ENCODE measurements at places on chromosomes 2 and 18.

DNA sequence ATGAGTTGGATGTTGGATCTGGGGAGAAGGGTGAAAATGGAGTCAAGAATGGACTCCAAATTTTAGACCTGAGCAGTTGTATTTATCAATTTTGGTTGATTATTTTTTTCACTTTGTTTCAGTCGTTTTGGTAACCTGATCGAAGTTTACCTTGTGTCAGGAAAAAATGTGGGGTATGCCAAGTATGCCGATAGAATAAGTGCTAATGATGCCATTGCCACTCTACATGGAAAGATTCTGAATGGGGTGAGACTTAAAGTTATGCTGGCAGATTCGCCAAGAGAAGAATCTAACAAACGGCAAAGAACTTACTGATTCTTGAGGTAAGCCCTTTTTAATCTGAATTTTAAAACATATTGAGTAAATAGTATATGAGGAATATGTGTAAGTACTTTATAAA, 13.6 kb downstream of the RBM45 start:
- H3K27me3 ChIP-seq: no peaks in the 10 kb centered on the region
- no peak for DNase-seq
- H3K36me3 ChIP-seq: no peaks in the 10 kb centered on the region
- no peak overlapping the region for H3K27ac ChIP-seq
- H3K4me1 ChIP-seq: no peaks in the 10 kb centered on the region
- H3K4me3 ChIP-seq: no peak overlapping the region

DNA sequence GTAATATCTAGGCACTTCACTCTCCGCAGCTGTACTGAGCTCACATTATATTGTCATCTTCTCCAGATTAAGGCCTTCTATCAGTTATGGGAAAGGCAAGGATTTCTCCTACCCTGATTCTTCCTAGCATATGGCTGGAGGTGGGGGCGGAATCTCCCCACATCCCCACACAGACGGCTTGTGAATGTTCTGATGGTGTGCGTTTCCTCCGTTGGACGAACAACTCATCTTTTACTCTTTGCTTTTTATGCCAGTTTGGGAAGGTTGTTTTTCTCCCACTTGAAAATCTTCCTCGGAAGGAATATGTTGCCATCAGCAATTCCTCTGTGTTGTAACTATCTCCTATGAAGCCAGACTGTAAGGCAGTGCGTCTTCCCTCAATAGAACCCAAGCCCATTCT, 24.3 kb downstream of the KLHL29 start:
- no peak overlapping the region for H3K27ac ChIP-seq
- H3K36me3 ChIP-seq: no peaks in the 10 kb centered on the region

GRCh38 chr2:62596061-62596921, 90.3 kb upstream of the TMEM17 start:
- H3K4me1 ChIP-seq: no peaks in the 10 kb centered on the region
- no peaks in the 10 kb centered on the region for H3K27me3 ChIP-seq
- DNase-seq: no peak
- no peaks in the 10 kb centered on the region for H3K36me3 ChIP-seq
- no peak overlapping the region for H3K27ac ChIP-seq

GRCh38 chr2:239500574-239501550, 100.0 kb upstream of the HDAC4 start:
- no peaks in the 10 kb centered on the region for H3K27me3 ChIP-seq
- no peak overlapping the region for H3K27ac ChIP-seq
- DNase-seq: no peak
- H3K36me3 ChIP-seq: no peaks in the 10 kb centered on the region
- no peak overlapping the region for H3K4me3 ChIP-seq
- no peaks in the 10 kb centered on the region for H3K4me1 ChIP-seq

GRCh38 chr2:3633982-3634595, 23.9 kb upstream of the ALLC start:
- no peaks in the 10 kb centered on the region for H3K36me3 ChIP-seq
- no peaks in the 10 kb centered on the region for H3K27me3 ChIP-seq
- H3K4me3 ChIP-seq: no peak overlapping the region

- H3K27ac ChIP-seq: no peak overlapping the region
- no peaks in the 10 kb centered on the region for H3K4me1 ChIP-seq
- H3K4me3 ChIP-seq: no peak overlapping the region
Measured at GRCh38 chr18:51020536-51020935, 9.5 kb upstream of the SMAD4 start.

- H3K36me3 ChIP-seq: no peaks in the 10 kb centered on the region
- H3K4me1 ChIP-seq: peaks cover 13% of the 10 kb centered on the region
- peak overlapping the region; percentile 5 for H3K27ac ChIP-seq
- DNase-seq: peak; percentile 66
- H3K27me3 ChIP-seq: no peaks in the 10 kb centered on the region
Measured at GRCh38 chr2:230932556-230933511, 7.8 kb upstream of the GPR55 start.

DNA sequence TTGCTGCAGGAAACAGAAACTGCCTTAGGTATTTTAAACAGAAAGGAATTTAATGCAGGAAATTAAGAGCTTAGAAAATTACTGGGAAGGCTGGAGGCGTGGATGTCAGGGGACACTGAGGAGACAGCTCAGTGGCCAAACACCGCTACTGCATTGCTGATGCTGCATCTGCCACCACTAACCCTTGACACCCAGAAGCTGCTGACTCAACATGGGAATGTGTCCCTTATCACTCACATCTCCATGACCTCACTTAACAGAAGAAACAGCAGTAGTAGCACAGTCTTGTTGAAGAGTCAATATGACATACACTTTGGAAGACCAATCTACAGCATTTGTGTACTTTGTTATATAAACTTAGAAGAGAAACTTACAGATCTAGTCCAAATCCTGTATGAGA, 906.1 kb downstream of the SLC4A3 start:
- DNase-seq: peak; percentile 78
- no peaks in the 10 kb centered on the region for H3K4me1 ChIP-seq

- no peaks in the 10 kb centered on the region for H3K4me1 ChIP-seq
- no peak overlapping the region for H3K27ac ChIP-seq
- no peak for DNase-seq
- no peaks in the 10 kb centered on the region for H3K27me3 ChIP-seq
Measured at GRCh38 chr2:158217593-158217992, 115.9 kb downstream of the UPP2 start.

DNA sequence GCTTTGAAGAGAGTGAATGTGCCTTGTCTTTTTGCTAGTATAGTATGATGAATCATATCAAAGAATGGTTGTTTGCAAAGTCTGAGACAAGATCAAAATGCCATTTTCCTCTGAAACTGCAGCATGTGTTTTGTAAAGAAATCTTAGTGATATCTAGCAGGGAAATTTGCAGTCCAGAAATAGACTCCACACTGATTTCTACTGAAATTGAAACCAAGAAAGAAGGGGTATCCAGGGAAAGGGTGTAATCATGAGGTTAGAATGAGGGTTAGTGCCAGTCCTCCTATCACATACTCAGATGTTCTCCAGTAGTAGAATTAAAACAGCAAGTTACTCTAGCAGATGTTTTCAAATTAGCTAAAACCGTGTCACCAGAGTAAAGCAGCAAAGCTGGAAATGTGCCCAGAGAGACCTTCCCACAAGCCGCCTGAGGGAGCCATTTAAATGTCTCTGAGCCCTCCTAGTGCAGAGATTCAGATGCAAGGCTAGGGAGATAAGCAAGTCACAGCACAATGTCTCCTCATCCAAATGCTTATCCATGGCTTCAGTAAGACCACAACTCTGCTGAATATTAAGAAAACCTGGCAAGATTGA, 4.9 kb downstream of the DLGAP1 start:
- no peak overlapping the region for H3K27ac ChIP-seq
- H3K4me3 ChIP-seq: no peak overlapping the region
- peak; percentile 26 for DNase-seq

- H3K4me1 ChIP-seq: no peaks in the 10 kb centered on the region
- H3K36me3 ChIP-seq: no peaks in the 10 kb centered on the region
- no peaks in the 10 kb centered on the region for H3K27me3 ChIP-seq
- no peak overlapping the region for H3K27ac ChIP-seq
- H3K4me3 ChIP-seq: no peak overlapping the region
Measured at GRCh38 chr2:210519594-210519993, 36.8 kb upstream of the CPS1 start.

DNA sequence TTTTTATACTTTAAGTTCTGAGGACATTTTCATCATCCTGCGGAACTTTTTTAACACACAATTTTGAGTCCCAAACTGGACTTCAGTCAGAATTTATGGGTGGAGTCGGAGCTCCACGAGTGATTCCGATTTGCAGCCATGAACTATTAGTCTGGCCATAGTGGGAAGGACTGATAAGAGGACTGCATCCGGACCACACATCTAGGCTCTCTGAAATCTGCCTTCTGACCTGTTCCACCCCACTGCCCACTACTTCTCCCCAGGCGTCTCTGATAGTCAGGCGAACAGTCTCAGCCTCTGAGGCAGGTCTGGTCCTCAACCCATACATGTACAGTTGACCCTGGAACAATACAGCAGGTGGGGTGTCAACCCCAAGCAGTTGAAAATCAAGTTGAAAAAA, 5.2 kb downstream of the MRPL35 start:
- H3K36me3 ChIP-seq: no peaks in the 10 kb centered on the region
- no peak for DNase-seq
- no peaks in the 10 kb centered on the region for H3K27me3 ChIP-seq
- no peak overlapping the region for H3K27ac ChIP-seq

DNA sequence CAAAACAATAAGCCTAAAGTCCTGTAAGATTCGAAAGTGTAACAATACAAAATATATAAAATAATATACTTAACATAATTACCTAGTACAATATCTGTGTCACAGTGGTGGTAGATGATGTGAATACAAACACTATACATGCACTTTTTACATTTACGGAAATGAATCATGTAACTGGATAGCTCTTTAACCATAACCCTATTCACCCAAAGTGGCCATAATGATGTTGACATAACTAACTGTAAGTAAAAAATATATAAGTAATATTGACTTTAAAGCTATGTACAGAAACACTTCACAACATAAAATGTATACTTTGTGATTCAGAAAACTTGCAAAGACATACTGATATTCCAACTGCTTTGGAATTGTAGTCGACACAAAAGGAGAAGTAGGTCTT, 616.9 kb upstream of the SLC8A1 start:
- H3K4me1 ChIP-seq: no peaks in the 10 kb centered on the region
- H3K27me3 ChIP-seq: no peaks in the 10 kb centered on the region
- no peak for DNase-seq
- H3K27ac ChIP-seq: no peak overlapping the region
- H3K36me3 ChIP-seq: no peaks in the 10 kb centered on the region
- H3K4me3 ChIP-seq: no peak overlapping the region

DNA sequence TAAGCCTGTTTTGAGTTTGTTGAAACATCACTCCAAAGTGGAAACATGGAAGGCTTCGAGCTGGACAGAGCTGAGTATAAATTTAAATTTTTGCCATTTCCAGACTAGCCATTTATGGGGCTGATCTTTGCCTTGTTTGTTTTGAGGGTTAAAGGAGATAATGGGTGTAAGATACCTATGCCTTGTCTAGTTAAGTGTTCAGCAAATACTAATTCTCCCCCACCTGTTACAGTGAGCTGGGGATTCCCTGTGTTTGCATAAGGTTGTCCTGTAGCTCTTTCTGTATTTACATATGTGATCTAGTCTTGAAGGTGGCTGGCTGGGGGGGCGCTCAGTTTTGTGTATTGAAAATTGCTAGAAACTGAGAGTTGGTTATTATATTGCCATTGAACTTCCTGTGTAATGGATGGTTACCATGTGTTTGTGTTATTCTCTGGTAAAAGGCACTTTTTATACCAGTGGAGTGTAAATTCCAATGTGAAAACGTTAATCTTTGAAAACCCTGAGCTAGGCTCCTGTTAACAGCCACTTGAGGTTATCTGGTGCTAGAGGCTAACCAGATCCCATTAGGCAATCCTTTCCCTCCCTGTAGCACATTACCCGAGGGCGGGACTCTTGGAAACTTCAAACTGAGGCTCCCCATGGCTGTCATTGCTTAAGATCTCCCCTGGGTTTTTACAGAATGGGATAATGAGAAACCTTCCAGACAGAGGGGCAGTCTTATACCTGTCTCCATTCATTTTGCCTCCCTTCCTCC, 26.7 kb downstream of the TANC1 start:
- peaks cover 50% of the 10 kb centered on the region for H3K4me1 ChIP-seq
- no peak overlapping the region for H3K4me3 ChIP-seq
- peak overlapping the region; percentile 29 for H3K27ac ChIP-seq
- H3K27me3 ChIP-seq: no peaks in the 10 kb centered on the region
- H3K36me3 ChIP-seq: no peaks in the 10 kb centered on the region
- DNase-seq: peak; percentile 67

- H3K27me3 ChIP-seq: no peaks in the 10 kb centered on the region
- H3K4me1 ChIP-seq: peaks cover 6% of the 10 kb centered on the region
- H3K36me3 ChIP-seq: no peaks in the 10 kb centered on the region
- no peak for DNase-seq
Measured at GRCh38 chr2:182860858-182861257, 5.6 kb downstream of the FRZB start.

DNA sequence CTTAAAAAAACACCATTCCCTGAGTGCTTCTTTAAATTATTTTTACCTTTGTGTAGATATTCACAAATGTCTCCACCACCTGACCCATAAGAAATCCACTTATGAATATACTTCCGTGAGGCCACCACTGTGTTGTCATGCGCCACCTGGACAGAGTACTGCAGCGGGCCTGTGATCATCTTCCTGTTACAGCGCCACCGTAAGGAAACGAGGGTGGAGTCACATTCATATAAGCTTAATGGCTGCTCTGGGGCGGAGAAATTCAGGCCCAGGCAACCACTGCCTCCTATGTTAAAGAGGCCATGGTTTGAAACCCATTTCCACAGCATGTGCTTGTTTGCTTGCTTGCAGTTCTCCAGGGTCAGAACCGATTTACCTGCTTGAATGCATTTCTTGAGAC, 17.7 kb downstream of the PLA2R1 start:
- H3K36me3 ChIP-seq: no peaks in the 10 kb centered on the region
- no peak for DNase-seq
- H3K4me1 ChIP-seq: no peaks in the 10 kb centered on the region
- no peaks in the 10 kb centered on the region for H3K27me3 ChIP-seq
- H3K4me3 ChIP-seq: no peak overlapping the region

DNA sequence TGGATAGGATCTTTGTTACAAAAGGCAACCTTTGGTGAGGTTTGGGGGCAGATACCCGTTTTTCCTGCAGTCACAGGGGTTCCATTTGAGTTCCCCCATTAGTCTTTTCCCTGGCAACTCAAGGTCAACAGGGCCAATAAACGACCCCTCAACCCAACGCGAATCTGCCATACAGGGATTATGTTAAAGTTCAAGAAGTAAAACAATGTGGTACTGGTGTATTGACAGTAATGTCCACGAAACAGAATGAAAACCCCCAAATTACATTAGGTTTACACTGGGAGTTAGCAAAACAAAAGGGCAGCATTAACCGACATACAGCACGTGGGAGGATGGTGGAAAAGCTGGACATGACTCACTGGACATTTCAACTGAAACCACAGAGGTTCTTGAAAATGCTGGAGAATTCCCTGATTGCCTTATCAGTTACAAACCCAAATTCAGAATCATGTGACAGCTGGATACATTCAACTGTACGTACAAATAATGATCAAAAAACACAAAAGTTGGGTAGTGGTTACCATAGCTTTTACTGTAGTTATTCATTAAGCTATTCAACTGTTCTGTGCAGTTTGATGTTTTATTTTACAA, 4.9 kb upstream of the IMP4 start:
- DNase-seq: peak; percentile 13
- H3K27me3 ChIP-seq: no peaks in the 10 kb centered on the region
- H3K27ac ChIP-seq: peak overlapping the region; percentile 61
- no peaks in the 10 kb centered on the region for H3K36me3 ChIP-seq
- H3K4me3 ChIP-seq: peak overlapping the region; percentile 2
- peaks cover 7% of the 10 kb centered on the region for H3K4me1 ChIP-seq

GRCh38 chr2:46378616-46379015, 81.4 kb downstream of the EPAS1 start:
- no peaks in the 10 kb centered on the region for H3K36me3 ChIP-seq
- no peak overlapping the region for H3K4me3 ChIP-seq
- no peak overlapping the region for H3K27ac ChIP-seq
- no peaks in the 10 kb centered on the region for H3K27me3 ChIP-seq
- DNase-seq: no peak

Measured in hepatocyte (in vitro differentiated cells).